ENCODE measurements at places on chromosomes 7 and 10. TPM values are rescaled to one million over a fixed set of nuclear protein-coding genes. Genes with fewer than 3 reads are reported as not detected.

Gene LRGUK
- 0.16 TPM for total RNA-seq

- DNase-seq: no peak
These were observed 819 bp downstream of the POLD2 start for GRCh38 chr7:44122529-44122928.

DNA sequence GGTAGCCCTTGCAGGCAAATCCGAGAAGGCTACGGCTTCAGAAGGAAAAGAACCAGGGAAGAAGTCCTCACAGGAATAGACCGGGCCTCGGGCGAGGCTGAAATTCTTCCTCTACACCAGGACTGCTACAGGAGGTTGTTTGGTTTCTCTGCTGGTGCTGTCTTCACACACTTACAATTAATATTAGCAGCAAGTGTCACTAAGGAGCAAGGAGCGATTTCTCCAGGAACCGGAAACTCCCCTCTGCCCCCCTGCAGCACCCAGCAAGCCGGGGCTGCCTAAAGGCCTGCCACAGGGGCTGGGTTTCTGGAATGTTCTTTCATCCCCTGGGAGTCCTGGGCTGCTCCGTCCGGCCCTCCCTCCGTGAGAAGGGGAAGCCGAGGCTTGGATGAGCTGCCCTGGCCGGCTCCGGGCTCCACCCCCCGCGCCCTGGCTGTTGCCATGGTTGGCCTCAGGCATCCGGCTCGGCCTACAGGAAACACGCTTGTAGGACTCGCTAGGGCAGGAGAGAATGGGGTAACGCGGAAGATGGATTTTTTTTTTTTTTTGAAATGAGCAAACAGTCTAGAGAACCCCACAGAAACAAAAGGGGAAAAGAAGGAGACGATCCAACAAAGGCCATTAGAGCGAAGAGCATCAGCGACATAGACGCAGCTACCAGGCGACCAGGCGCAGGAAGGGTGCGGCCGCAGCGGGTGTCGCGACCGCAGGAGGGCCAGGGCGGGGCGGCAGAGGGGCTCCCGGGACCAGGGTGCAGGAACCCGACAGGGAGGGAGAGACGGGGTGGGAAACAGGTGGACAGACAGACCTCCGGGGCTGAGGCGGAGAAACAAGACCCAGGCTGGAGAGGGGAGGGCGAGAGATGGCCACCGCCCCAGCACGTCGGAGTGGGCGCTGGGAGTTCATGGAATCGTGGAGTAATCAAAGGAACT, 33.0 kb downstream of the EN2 start:
- DNase-seq: no peak

- no peak for DNase-seq
These were observed 108.6 kb downstream of the CCDC3 start for GRCh38 chr10:12892924-12893323.

GRCh38 chr10:99981581-99982199, 28.1 kb downstream of the DNMBP start:
- DNase-seq: no peak

Data from omental fat pad (tissue), 4 donors.